ENCODE measurements at places on chromosomes 5 and 9.

GRCh38 chr9:82271106-82271561 lies 282.6 kb downstream of the SPATA31D1 start:
- DNase-seq: no peak

DNA sequence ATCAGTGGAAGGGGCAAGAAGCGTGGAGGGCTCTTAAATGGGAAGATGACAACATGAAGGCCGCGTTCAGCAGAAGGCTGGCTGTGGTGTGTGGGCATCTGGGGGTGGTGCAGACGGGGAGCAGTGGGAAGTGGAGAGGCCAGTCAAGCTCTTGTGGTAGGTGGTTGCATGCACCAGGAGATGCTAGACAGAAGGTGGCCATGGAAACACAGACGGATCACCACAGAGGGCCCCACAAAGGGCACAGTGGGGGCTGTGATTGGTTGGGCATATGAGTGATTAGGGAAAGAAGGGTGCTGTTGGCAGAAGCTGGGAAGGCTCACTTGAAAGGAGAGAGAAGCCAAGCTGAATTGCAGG lies 14.7 kb downstream of the MTMR12 start:
- no peak for DNase-seq

DNA sequence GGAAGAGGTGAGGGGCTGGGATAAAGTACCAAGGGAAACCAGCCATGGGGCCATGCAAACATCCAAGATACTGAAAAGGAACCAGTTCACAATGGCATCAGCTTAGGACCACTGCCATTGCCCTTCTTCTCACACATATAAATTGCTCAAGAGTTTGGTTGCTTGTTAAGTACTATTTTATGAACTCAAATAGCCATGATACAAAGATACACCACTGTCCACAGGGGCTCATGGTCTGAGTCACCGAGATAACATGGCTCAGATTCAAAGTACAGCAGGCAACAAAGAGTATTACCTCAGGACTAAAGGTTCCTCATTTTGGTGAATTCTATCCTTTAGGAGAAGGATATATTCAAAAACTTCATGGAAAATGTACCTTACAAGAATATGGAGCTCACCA lies 55.6 kb downstream of the FANCC start:
- DNase-seq: no peak

DNA sequence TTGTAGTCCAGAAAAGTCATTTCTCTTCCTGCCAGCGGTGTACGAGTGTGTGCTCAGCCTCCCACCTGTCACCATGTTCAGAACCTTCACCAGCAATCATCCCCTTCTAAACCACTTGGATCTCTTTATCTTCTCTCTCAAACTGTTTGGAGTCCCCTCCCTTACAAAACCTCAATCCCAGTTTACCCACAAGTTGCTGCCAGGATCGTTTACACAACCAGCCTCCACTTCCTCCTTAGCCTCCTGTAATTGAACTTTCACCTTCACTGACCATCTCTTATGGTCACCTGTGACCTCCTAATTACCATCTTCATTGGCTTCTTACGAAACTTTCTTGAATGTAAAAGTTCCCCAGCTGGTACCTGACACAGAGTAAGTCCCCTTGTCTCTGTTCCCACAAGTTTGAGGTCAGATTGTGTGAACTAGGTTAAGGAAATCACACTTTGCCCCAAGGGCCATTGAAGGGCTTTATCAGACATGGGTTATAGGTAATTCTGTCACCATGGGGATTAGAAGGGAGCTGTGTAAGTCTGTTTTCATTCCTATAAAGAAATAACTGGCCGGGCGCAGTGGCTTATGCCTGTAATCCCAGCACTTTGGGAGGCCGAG lies 20.0 kb downstream of the RNF44 start:
- no peak for DNase-seq

DNA sequence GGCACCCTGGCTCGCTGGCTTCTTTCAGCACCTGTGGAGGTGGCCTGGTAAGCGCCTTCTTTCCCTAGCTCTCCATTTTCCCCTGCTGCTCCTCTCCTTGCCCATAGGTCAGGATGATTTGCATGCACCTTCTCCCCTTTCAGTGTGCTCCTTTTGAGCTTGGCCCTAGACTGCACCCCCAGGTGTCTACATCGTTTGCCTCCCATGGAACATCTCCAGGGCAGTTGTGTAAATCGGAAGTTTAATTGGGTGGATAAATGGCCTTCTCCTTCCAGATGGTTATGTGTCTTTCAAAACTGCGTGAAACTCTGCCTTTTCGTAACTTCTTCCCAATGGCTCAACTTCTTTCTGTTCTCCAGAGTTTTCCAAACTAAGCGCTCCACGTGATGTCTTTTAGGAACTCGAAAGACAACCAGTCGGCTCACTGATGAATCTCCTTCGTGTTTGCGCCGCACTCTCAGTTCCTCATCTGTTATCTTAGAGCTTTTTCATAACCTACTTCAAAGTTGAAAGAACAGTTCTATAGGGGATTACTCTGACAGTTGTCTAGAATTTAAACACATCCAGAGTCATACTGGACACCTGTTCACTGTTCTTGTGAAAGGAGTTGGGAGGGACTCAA lies 1.7 kb downstream of the ADAMTS19 start:
- no peak for DNase-seq
